ENCODE measurements at places on chromosomes 1 and 21.
A peak's percentile ranks its signal among the peaks of the same experiment; 100 is the strongest.

DNA sequence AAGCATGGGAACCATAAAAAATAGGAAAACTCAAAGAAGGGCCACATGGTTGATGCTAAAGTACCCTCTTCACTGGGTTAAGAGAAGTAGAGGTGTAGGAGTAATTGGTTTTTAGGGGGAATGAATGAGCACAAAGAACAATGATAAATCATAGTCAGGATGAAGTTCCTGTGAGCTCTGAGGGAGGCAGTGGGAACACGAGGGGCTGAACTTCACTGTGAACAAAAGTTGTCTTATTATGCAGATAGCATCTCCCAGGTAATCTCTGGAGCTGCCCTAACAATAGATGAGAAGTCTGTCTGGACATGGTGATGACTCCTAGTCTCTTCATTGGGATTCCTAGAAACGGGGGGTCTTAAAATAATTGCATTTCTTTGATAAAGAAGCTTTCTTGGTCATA, 127.9 kb downstream of the DNM3 start:
- DNase-seq, result no peak

DNA sequence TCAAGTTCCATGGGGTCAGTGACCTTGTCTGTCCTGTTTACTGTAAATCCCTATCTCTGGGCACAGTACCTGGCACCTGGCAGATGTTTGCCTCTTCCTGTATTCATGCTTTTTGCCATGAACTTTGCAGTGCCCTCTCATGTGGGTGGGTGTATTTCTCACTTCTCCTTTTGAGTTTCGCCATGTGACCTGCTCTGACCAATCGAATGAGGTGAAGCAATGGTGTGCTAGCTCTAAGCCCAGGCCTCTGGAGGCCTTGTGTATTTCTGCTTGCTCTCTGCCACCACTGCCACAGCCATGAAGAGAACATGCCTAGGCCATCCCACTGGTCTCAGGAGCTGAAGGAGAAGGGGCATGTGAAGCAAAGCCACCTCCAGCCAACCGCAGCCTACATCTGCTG, 185.5 kb upstream of the ZC3H12A start:
- DNase-seq, result no peak

- DNase-seq, result no peak
Measured at GRCh38 chr21:31671146-31671716, 11.7 kb downstream of the SOD1 start.

- no peak for DNase-seq
Measured at GRCh38 chr1:42801832-42802473, 15.0 kb upstream of the ERMAP start.

DNA sequence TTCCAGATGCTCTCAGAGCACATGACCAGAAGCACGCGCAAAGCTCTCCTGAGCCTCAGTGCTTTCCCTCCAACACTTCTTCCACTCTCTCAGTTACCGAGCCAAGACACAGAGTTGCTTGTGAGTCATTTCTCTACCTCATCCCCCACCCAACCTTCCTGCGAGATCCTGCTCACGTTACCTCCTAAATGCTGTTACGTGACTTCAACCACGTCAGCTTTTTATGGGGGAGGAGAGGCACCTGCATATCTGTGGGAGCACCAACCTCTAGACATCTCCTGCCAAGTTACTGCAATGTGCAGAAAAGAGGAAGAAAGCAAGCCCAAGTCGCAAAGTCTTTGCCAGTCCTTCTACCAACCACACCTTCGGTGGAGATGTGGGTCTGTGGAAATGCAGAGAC, 27.2 kb upstream of the ERG start:
- no peak for DNase-seq

GRCh38 chr1:234875953-234876855, 252.4 kb downstream of the TOMM20 start:
- no peak for DNase-seq

- no peak for DNase-seq
Measured at GRCh38 chr1:3625151-3625907, 514 bp downstream of the TPRG1L start.

DNA sequence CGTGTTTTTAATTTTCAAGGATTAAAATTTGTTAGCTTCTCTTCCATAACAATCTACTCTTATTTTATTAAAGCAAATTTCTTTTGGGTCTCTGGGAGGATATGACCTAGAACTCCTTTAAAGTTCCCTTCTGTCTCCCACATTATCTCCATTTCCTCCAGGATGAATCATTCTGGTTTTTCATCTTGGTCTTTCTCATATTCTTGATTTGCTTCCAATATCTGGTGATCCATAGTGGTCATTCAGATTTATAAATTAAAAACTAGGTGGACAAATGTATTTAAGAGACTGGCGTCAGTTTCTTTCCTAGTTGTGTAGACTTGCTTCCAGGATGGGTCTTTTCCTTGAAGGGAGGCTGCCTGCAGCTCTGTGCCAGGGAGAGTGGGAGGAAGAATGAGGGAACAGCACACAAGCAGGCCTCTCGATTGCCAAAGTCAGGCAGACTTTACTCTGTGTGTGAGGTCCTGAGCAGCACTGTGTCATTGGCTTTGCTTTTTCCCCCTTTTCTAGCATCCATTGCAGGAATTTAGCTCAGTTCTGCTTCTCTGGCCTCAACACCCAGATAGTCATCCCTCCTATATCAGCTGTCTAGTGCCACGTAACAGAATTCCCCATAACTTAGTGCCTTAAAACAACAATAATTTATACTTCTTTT, 48.1 kb upstream of the FOXO6 start:
- no peak for DNase-seq

GRCh38 chr21:41744028-41744930, 22.6 kb downstream of the RIPK4 start:
- no peak for DNase-seq

GRCh38 chr1:51878616-51879336, at the start of gene NRDC:
TSS of gene NRDC (minus strand) at chr1:51878727. CDS start at chr1:51878615, 112 bp downstream.
- peak; percentile 99 for DNase-seq

GRCh38 chr1:243956450-243956849, 94.6 kb upstream of the ZBTB18 start:
- DNase-seq, result no peak

GRCh38 chr1:38964140-38964548, 22.5 kb upstream of the RHBDL2 start:
- DNase-seq, result no peak

GRCh38 chr1:190170321-190170720, 307.3 kb downstream of the BRINP3 start:
- DNase-seq, result no peak

- no peak for DNase-seq
Measured at GRCh38 chr1:30550365-30551220, 172.8 kb downstream of the MATN1 start.

DNA sequence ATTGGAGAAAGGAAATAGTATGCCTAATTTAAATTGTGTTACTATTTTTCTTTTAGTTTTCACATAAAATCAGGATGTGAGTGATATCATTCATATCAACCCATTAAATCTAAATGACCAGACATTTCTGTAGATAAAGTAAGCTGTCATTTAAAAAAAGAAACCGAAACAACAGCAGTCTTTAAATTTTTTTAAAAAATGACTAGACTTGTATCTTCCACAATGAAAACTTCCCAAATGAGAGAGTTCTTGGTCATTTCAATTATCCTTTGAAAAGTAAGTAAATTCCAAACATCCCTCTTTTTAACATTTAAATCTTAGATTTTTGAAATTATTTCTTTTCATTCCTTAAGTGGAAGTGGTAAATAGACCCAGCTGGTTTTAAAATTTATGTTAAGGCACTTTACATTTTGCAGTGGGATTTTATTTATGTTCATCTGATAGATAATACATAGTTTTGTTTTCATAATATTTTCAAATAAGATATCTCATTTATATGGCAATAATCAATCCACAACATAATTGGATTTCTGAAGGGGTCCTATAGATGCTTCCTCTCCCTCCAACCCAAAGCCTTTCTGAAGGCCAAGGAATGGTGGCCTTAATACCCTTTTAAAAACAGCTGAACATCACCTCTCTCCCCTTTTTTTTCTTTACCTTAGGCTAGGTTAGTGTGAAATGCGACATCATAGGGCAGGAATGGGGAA, 3.1 kb downstream of the FOXD3 start:
- no peak for DNase-seq

DNA sequence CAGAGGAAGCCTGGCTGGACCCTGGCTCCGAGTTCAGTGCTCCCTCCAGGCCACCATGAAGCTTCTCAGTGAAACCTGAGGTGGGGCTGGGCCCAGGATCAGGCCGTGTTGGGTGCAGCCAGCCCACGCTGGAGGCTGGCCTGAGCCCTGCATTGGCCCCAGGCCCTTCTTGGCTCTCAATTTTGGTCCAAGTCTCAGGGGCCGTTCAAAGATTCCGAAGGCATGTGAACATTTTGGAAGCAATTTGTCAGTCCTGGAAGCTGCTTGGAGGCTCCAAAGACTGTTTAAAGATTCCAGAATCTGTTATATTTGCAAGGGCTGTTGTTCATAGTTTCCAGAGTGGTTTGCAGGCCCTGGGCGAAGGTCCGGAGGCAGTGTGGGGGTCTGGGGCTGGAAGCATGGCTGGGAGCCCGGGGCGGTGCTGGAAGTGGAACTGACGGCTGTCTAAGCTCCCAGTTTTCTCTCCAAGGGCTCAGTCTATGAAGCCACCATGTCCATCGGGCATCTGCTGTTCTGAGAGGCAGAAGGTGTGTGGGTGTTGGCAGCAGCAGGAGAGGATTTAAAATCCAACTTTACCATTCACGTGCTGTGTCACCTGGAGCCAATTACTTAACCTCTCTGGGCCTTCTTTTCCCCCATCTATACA, 104.9 kb downstream of the EPHB2 start:
- no peak for DNase-seq

DNA sequence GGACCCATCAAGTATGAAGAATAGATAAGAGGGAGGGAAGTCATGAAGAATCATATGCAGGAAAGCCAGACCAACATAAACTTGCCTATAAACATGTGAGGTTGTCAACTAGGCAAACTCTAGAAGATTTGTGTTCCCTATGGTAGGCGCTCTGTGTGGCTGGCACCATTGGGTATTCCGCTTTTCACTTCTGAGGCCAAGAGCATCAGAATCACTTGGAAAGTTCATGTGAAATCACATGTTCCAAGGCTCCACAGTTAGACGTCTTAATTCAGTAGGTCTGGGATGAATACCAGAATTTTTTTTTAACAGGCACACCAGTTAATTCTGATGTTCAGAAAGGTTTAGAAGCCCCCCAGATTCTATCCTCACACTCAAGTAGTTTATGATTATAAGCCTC, 50.5 kb upstream of the LAX1 start:
- no peak for DNase-seq

DNA sequence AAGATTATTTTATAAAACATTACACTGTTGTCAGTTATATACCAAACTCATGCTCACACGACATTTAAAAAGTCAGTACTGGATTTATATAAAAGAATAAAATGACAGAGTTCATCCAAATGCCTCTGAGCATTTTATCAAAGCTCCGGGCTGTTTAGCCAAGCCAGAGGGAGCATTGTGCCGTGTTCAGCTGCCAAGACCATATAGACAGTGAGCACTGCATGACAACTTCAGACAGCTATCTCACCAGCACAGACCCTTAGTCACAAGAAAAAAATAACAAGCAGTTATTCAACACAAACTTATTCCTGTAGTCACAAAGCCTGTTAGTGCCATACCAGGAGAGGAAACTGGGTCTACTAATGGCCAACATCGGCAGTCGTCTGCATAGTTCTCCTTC, 88.0 kb upstream of the PBX1 start:
- no peak for DNase-seq

GRCh38 chr1:21919520-21919919, 17.6 kb downstream of the HSPG2 start:
- DNase-seq, result no peak
